ENCODE measurements at places on chromosomes 6 and 20.

GRCh38 chr6:53827531-53827930, 32.7 kb downstream of the LRRC1 start:
- no peak for DNase-seq

- no peak for DNase-seq
These were observed 11.9 kb upstream of the RBBP8NL start for GRCh38 chr20:62439218-62439617.

DNA sequence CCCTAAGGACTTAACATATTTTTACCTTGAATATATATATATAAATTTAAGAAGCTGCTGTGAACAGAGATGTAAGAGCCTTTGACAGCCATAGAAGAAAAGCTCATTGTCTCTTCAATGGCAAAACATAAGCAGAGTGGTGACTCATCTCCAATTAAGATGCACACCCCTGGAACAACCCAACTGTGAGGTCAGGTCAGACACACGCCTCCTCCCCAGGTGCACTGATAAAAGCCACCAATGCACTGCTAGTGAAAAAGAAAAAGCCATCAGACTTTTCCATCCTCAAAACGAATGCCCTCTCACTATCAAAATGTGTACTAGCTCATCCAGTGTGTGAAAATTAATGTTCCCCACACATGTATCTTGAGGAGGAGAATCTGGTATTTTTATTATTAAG, 100.1 kb downstream of the SMLR1 start:
- DNase-seq = no peak

DNA sequence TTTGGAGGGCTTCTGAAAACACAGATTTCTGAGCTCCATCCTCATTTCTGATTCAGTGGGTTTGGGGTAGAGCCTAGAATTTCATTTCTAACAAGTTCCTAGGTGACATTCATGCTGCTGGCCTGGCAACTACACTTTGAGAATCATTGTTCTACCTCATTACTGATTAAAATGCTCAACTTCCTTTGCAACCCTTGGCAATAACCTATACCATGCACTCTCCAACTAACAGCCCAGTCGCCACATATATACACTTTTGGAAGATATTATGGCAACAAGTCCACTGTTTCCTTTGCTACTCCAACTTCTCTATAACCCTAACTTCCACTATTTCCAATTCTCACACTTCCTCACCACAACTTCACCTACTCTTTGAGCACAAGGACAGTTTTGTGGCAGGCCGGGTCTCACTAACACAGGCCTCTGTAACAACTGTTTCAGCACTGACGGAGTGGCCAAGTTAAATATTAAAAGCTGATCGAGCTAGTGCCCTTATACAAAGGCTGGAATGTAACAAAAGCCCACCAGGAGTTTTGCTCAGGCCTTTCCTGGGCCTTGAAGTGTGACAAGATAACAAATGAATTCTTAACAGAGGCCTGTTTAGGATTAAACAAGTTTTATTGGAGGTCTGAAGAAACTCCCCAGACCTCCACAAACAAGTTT, 32.1 kb upstream of the RAB23 start:
- DNase-seq = no peak

- DNase-seq = no peak
These were observed 1.1 kb downstream of the CENPB start for GRCh38 chr20:3785240-3786125.

- DNase-seq = no peak
These were observed 83.3 kb upstream of the ID4 start for GRCh38 chr6:19753826-19754225.

DNA sequence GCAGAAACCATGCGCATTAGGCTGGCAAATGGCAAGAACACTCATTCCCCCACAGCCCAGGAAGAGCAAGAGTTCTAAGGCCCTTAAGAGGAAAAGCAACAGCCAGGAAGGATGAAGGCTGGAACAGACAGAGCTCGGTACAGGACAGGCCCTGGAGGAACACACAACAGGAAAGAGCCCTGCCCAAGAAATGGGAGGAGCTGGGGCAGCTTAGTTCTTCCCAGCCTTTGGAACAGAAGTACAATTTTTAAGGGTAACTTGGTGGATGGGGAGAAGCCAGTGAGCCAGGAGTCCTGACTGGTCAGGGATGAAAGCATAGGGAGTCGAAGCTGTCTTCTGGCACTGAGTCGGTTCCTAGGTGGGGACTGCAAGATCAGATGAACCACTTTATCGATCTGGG, 32.4 kb downstream of the OR2B2 start:
- no peak for DNase-seq

DNA sequence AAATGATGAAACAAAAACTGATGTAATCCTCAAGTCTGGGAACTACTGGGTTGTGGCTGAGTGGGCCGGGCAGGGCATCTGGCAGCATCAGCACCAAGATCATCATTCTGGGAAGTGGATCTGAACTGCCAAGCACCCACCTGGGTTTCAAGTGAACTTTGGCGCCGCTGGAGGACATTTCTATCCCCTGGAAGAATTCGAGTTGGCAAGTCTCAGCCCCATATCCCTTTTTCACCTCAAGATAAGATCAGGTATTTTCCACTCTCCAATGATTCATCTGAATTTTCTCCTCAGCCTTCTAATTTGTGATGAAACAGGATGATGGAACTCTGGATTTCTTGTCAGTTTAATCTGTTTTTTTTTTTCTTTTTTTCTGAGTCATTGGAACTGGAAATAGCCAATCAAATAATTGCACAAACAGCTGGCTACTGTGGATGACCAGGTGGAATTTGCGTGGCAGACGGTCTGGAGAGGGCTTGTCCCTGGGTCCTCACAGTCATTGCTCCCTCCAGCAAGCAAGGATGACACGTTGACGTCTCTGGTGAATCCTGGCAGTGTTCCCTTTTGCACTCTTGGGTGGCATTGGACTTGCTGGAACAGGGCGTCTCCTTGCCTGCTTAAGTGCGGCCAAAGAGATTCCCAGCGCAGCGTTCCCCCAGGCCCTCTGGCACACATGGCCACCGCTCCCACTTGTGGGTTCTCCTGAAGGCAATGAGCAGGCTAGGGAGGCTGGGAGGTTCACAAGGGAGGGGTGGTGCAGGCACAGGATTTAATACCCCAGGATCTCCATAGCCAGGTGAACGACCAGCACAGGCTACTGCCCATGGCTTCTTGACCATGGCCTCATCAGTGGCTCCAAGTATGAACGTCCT, 80.4 kb downstream of the DHX35 start:
- no peak for DNase-seq

- DNase-seq = no peak
These were observed 69.2 kb downstream of the TPD52L1 start for GRCh38 chr6:125222531-125223455.

- DNase-seq = no peak
These were observed 161.4 kb downstream of the TBXT start for GRCh38 chr6:166005944-166006899.

DNA sequence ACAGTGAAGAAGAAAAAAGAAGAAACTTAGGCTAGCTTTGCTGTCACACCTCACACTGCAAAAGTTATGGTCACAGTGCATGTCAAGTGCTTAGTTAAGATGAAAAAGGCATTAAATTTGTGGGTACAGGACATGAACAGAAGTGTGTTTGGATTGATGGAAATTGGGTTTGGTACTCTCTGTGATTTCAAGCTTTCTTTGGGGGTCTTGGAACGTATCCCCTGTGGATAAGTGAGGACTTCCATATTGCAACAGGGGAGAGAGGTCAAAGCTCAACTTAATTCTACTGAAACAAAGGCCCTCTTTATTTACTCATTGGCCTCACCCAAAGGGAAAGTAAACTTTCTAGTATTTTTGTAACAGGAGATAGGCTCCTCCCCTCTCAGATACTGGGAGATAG, 138.3 kb upstream of the FUT9 start:
- DNase-seq = no peak

DNA sequence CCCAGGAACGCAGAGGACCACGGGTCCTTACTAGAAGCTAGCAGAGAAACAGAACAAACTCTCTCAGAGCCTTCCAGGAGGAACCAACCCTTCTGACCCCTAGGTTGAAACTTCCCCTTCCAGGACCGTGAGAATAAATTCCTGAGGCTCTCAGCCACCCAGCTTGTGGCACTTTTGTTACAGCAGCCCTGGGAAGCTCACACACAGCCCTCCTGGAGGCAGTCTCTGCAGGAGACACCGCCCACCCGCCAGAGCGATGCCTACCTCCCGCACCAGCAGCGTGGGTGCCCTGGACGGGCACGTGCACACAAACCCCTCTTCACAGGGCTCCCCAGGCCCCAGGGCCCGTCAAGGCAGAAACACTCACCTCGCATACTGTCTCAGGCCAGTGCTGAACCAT, 4.2 kb downstream of the RNASET2 start:
- DNase-seq = no peak

DNA sequence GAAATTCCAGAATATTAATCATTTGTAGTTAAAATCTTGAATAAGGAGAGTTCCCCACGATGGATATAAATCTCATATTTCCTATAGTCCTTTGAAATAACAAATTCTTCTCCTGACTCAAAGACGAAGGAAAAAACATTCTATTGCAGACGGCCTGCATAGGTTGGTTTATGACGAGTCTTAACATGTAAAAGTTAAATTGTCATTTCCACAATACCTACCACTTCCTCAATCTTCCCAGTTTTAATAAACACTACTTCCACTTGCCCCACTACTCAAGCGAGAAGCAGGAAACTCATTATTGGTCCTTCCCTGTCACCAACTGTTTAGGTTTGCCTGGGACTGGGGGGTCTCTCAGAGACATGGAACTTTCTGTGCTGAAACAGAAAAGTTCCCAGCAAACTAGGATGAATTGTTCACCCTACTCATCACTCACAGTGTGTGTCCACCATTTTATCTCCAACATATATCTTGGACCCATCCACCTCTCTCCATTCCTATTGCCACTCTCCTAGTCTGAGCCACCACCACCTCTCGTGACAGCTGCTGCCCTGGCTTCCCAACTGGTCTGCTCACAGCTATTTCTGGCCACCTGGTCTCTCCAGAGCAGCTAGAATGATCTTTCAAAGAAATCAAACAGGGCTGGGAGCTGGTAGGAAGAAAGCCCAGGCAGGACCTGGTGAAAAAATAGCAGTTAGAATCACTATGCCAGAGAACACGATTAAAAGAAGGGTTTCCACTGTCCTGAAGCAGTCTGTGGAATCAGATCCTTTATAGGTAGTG, 15.1 kb upstream of the ZSCAN9 start:
- no peak for DNase-seq

GRCh38 chr6:156795825-156796224, 18.6 kb downstream of the ARID1B start:
- DNase-seq = no peak

- DNase-seq = no peak
These were observed 30.1 kb upstream of the APMAP start for GRCh38 chr20:25022680-25023079.

GRCh38 chr6:109165392-109165974, 70.2 kb downstream of the CEP57L1 start:
- DNase-seq = no peak

GRCh38 chr6:7169296-7169721, 61.5 kb downstream of the RREB1 start:
- no peak for DNase-seq

GRCh38 chr6:64908104-64908503, 798.9 kb downstream of the EYS start:
- DNase-seq = no peak

- DNase-seq = no peak
These were observed 10.0 kb downstream of the MOCS1 start for GRCh38 chr6:39924283-39924682.

DNA sequence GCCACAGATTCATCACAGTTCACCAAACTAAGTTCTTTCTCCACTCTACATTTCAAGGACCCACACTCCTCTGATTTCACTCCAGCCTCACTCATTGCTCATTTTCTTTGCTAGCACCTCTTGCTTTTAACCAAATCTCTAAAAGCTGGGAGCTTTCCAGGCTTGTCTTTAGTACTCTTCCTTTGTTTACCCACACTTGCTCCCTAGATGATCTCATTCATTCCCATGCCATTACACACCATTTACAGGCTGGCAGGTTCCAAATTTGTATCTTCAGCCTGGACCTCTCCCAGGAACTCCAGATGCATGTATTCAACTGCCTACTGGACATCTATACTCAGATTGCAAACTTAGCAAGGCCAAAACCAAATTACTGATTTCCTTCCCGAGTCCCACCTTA, 5.3 kb upstream of the GUCA1B start:
- no peak for DNase-seq

DNA sequence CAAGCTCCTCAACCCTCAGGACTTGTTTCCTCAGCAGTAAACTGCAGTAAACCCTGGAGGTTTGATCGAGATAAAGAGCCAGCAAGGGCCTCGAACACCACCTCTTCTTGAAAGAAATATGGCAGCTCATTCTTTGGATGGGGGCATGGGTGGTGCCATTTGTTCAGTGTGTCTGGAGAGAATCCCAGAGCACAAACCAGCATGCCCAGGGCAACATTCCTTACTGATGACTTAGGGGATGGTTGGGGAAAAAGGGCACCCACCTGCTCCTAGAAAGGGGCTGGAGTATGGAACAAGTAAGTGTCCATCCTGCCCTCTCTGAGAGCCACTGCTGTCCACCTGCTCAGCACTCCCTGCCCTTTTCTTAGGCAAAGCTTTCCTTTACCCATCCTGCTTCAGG, 31.3 kb upstream of the ZFAND3 start:
- DNase-seq = no peak

- DNase-seq = no peak
These were observed 139.9 kb upstream of the SLC22A23 start for GRCh38 chr6:3596766-3597165.

- no peak for DNase-seq
These were observed 113.2 kb upstream of the TENT5A start for GRCh38 chr6:81865712-81866111.

All from activated CD4-positive, alpha-beta T cell treated with anti-CD3 and anti-CD28 coated beads, Interleukin-2, amount 50 U/mL, for 24 hours (primary cell).